Amygdala (tissue), 56 donors: ENCODE measurements at places on chromosomes 7 and 10.

DNA sequence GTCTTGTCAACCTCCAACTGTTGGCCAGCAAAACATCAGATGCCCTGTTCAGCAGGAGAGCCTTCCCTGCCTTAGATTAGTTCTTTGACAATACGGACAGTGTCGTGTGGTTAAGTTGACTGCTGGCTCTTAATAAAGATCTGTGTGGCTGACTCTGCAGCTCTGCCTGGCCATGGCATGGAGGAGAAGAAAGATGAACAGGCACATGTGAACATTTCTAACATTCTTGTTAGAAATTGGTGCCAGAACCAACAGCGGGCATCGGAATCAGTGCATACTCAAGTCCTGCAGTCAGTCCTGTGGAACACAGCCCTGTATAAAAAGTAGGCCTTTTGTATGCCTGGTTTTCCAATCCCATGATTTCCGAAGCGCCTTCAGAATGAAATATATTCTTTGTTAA lies 455.6 kb downstream of the POM121L12 start:
- DNase-seq, result no peak

DNA sequence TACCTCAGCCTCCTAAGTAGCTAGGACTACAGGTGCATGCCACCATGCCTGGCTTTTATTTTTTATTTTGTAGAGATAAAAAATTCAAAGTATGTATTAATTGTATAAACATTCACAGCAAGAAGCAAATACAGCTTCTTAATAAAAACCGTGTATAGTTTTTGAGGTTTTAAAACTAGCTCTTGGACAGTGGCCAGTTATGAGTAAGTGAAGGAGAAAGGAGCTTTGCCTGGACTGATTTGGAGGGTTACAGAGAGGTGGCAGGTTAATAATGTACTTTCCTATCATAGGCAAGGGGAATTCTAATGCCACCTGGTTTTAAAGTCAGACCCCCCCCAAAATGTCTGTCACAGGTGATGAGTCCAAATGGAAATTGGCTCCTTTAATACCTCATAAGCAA lies 43.4 kb downstream of the ZNRF2 start:
- DNase-seq, result no peak

- no peak for DNase-seq
Measured at GRCh38 chr10:66671562-66671961, 254.3 kb upstream of the LRRTM3 start.

DNA sequence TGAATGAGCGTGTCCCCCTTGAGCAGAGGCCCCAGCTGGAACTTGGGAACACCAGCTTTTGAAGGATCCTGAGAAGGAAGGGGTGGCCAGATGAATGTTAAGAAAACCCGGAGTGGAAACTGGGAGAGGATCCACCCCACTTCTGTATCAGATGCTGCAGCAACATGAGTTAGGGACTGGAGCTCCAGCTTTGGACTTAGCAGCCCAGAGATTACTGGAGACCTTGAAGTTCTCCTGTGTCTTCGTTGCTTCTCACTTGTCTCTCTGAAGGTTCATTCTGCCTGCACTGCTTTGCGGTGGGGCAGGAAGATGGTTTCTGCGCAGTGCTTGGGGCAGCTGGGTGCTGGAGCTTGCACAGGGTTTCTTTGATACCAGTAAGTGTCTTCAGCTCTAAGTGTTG lies 9.3 kb downstream of the TMEM248 start:
- no peak for DNase-seq

DNA sequence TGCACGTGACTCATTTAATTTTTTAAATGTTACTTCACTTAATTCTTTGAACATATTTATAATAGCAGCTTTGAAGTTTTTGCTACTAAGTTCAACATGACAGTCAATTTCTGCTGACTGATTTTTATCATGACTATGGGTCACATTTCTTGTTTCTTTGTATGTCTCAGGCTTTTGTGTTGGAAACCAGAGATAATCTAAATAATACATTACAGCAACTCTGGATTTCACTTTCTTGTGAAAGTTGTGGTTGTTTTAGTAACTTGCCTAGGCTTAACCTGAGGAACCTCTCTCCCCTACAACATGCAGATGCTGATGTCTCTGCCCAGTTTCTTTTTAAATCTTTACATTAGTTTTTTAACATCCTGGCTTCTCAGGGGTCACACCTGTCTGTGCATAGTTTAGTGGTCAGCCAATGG lies 180.8 kb downstream of the CCDC71L start:
- DNase-seq, result no peak

- DNase-seq, result no peak
Measured at GRCh38 chr10:21413680-21414079, 111.8 kb downstream of the SKIDA1 start.

GRCh38 chr7:25886387-25887240 lies 265.4 kb upstream of the NFE2L3 start:
- DNase-seq, result no peak
